ENCODE measurements at places on chromosomes 7 and 10.

DNA sequence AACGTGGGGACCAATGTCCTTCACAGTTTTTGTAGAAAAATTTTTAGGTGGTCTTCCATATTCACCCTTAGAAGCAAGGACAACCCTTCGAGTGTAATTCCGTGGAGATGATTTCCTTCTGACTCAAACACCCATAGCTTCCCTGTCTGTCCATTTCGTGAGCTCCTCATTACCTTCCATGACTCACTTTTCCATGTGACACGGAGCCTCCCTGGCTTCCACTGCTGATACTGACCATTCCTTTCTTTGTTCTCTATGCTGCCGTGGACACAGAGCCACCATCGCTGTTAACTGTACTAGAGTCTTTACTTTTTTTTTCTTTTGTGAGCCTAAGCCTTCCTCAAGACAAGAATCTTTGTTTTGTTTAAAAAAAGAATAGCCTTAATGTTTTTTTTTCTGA is 12.5 kb upstream of the ARMS2 start:
- DNase-seq = peak; percentile 22

GRCh38 chr7:30799206-30799975 is 28.2 kb downstream of the MINDY4 start:
- DNase-seq = peak; percentile 56

- no peak for DNase-seq
These were observed 528.3 kb downstream of the PHTF2 start for GRCh38 chr7:78326876-78327275.

DNA sequence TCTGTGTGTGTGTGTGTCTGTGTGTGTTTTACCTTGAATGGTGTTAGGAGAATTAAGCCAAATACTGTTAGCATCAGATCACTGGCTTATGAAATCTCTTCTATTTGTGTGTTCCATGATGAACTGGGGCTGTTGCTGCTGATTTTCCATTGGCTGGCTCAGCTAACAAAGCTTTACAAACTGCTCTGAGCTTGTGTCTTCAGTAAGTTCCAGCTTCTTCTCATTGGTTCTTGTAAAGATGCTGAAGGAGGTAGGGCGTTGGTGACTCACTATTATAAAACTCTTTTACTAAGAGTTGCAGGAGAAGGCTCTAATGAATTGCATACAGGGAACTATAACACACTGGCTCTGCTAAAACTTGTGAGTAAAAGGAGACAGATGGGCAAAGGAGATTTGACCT is 136.4 kb upstream of the PRKCQ start:
- no peak for DNase-seq

DNA sequence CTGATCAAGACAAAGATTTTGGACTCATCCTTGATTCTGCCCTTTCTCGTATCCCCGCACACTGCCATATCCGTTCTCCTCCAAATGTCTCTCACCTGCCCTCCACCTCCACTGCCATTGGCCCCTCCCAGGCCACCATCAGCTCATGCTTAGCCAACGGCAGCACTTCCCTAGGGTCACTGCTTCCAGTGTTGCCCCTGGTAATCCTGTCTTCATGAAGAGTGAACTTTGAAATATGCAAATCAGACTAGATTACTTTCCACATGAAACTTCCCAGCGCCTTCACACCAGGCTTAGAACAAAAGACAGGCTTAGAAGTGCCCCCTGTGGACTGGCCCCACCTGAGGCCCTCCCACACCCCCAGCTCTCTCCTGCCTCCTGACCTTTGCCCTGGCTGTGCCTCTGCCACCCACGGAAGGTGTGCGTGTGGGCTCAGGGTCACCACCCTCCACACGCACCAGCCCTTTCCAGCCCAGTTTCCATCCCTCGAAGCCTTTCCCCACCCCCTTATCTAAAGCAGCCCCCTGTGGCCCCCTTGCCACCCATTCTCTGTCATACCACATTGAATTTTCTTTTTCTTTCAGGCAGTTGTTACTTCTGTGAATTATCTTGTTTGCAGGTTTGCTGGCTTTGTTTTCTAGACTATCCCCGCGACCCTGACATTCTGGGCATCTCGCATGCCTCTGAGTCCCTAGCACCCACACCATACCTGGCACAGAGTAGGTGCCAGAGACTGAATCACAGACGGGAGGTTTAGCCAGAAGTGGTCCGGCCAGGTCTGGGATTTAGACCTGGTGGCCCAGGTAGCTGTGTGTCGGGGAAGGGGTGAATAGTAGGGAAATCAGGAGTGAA is 26.8 kb upstream of the C10orf53 start:
- no peak for DNase-seq

Data from RKO (cell line).